ENCODE measurements at places on chromosomes 3 and 15.

DNA sequence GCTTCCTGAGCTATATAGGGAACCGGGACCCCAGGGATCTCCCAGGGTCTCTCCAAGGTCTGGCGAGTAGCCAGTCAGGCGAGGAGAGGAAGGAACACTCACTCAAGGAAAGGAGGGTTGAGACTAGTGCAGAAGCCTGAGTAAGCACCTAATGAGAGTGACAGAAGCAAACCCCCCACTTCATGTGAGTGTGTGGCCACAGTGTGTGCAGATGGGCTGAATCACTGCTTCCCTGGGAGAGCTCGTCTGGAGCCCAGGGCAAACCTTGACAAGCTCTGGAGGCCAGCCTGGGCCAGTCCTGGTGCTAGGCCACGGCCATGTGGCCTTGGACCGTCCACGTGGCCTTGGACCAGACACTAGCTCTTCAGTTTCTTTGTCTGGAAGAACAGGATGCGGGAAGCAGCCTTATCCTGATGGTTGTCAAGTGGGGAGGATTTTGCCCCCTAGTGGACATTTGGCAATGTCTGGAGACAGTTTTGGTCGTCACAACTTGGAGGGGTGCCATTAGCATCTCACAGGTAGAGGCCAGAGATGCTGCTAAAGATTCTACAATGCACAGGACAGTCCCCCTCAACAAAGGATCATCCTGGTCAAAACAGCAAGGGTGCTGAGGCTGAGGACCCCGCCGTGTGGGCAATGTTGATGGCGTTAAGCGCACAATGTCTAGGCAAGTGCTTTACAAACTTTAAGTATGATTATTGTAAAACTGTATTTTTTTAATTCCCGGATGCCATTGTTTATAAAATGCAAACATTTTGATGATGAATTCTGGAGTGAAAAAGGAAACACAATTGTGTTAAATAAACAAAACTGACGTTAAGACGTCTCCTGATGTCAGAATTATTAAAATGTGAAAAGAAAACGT is 34.8 kb upstream of the CTSH start:
- DNase-seq: peak; percentile 88

- DNase-seq: peak; percentile 71
Observed at GRCh38 chr3:50572158-50572557, 2.8 kb downstream of the HEMK1 start.

DNA sequence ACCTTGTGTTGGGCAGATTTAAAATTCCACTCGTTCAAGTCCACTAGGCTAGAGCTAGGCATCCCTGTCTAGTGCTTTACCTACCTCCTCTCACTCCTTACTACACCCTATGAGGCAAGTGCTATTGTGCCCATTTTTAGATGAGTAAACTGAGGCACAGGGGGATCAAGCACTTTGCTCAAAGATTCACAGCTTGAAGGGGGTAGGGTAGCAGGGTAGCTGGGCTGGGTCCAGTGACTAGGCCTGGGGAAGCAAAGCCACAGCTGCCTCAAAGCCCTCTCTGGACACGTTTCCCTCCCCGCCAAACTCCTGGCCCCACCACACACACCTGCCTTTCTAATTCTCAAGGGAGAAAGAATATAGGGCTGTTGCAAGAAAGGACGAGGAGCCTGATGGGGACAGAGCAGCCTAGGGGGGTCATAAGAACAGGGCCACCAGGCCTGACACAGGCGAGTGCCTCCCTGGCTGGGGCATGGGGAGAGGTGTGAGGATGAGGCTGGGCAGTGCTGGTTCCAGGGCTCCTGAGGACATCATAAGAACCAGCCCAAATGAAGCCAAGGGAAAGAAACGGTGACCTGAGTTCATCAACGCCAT is 34.8 kb upstream of the SFMBT1 start:
- DNase-seq: no peak

GRCh38 chr3:122714273-122714672 is 33.6 kb downstream of the PARP14 start:
- DNase-seq: no peak

GRCh38 chr3:154668187-154668586 is 238.2 kb upstream of the GPR149 start:
- DNase-seq: no peak

GRCh38 chr15:77738441-77739302 is 106.0 kb upstream of the LINGO1 start:
- DNase-seq: no peak

DNA sequence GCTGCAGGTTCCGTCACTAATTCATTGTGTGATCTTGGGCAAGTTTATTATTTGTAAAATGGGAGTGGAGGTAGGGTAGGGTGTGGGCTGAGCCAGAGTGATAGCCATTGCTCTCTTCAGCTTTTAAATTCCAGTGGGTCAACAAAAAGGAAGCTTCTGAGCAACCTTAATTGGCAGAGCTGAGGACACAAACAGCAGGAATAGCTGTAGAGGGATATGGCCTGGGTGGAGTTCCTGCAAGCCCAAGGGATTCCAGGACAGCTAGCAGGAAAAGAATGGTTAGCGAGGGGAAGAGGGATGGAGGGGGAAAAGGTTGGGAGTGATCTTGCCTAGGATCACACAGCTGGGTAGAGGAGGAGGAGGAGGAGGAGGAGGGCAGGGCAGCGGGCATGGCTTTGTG is 11.4 kb downstream of the CCK start:
- no peak for DNase-seq

DNA sequence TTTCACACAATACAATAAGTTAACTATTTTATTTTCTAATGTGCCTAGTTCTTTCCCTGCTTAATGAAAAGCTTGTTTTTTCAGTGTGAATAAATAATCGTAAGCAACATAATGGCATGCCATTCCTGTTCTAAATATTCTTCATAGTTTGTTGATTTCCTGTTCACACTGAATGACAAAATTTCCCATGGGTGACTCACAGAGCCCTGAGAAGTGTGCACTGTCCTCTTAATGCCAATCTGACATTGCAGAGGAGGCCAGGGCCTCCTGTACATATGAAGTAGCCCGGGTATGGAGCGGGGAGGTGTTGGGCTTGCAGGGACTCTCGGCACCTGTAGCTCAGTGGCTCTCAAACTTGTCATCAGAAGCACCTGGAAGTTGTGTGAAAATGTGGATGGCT is 24.3 kb downstream of the CCR3 start:
- no peak for DNase-seq

DNA sequence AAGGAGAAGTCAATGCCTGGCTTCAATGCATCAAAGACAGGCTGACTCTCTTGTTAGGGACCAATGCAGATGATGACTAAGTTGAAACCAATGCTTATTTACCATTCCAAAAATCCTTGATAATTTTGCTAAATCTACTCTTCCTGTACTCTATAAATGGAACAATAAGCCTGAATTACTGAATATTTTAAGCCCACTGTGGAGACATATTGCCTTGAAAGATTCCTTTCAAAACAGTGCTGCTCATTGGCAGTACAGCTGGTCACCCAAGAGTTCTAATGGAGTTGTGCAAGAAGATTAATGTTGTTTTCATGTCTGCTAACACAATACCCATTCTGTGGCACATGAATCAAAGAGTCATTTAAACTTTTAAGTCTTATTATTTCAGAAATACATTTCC is 181.0 kb upstream of the CBLB start:
- no peak for DNase-seq

DNA sequence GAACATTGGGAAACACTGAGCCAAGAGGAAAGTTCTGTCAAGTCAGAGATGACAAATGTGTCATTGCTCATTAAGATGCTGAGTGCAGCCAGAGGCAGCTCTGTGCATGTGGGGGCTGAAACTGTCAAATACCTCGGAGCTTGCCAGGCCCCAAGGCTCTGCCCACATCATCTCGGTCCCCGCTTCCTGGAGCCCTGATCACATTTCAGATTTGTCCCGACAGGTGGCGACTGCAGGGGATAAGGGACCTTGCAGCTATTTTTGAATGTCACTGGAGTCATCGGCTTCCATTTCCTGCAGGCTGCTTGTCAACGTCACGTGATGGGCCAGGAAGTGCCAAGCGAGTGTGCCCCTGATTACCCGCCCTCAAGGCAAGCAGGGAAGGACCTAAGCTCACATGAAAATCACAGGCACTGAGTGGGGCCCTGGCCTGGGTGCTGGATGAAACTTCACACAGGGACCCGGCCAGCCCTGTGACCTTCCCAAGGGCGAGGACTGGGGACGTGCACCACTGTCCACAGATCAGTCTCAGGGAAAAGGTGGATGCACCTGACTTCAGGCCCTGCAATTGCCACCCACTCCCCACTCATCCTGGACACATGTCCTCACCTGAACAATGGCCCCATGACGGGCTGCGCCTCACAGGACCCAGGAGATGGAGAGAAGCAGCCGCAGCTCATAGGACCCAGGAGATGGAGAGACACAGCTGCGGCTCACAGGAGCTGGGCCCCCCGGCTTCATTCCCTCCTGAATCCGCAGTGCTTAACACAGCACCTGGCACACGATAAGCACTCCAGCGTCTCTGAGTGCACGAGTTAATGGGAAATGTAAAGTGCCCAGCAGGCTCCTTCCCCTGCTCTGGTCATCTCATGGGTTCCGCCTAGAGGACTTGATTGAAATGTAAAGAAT is 73.4 kb downstream of the NUP210 start:
- peak; percentile 13 for DNase-seq

GRCh38 chr3:69294014-69294766 is 91.7 kb downstream of the FRMD4B start:
- DNase-seq: no peak

DNA sequence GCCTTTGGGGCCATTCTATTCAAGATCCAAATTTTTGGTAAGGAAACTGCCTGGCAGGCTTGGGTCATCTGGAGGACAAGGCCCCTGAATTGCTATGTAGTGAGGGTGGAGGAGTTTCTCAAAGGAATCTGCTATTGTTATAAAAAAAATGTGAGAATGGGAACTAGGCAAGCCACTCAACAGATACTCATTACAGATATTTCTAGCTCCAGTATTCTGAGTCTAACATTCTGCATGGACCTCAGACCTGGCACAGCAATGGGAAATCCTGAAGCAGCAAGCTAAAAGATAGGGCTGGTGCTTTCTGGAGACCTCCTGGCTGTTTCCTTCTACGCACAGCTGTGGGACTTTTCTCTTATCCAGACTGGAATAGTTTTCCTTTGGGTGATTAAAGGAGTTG is 430.7 kb upstream of the RBMS3 start:
- no peak for DNase-seq

GRCh38 chr15:95503107-95503506 is 827.4 kb upstream of the NR2F2 start:
- DNase-seq: no peak

- no peak for DNase-seq
Observed at GRCh38 chr3:194109192-194109863, 26.6 kb upstream of the HES1 start.

GRCh38 chr15:75151214-75152128 is 50.2 kb upstream of the C15orf39 start:
- DNase-seq: peak; percentile 77

DNA sequence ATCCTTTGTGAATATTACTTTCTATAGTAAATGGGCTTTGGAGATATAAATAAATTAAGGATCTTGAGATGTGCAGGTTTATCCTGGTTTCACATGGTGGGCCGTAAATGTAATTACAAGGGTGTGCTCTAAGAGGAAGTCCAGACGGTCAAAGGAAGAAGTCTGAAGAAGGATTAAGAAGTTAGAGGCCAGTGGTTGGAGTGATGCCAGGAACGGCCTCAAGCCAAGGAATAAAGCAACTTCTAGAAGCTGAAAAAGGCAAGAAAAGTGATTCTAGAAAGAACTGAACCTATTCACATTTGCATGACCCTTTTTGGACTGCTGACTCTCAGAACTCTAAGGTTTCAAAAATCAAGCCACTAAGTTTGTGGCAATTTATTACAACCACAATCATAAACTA is 981.3 kb upstream of the ALCAM start:
- no peak for DNase-seq

- no peak for DNase-seq
Observed at GRCh38 chr3:35592589-35593295, 46.6 kb upstream of the ARPP21 start.

GRCh38 chr3:169390271-169390670 is 273.2 kb downstream of the MECOM start:
- DNase-seq: peak; percentile 6

DNA sequence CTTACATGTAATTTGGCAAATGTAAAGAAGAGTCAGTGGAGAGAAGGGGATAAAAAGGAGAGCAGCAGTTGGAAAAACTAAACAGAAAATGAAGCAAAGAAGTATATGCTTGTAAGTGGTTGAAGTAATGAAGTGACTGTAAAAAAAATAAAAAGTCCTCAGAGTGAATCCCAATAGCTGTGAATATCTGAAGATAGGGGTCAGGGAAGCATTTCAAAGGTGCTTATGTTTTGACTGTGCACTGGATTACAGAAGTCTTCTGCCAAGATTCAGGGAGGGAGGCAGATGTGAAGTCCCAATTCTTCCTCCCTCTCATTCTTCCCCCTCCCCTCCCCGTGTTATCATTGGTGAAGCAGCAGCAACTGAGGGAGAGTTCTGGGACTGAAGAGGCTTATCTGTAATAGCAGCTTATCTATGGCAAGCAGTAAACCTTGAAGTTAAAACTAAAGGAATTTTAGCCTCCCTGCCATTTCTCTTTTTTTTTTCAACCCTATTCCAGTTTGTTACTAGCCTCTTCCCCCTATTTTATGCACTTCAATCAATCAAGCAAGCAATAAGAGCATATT is 597.9 kb downstream of the IGSF11 start:
- DNase-seq: no peak

GRCh38 chr15:58684751-58685150 is 64.8 kb downstream of the ADAM10 start:
- no peak for DNase-seq

GRCh38 chr3:161268601-161269000 is 47.5 kb downstream of the NMD3 start:
- DNase-seq: no peak

DNA sequence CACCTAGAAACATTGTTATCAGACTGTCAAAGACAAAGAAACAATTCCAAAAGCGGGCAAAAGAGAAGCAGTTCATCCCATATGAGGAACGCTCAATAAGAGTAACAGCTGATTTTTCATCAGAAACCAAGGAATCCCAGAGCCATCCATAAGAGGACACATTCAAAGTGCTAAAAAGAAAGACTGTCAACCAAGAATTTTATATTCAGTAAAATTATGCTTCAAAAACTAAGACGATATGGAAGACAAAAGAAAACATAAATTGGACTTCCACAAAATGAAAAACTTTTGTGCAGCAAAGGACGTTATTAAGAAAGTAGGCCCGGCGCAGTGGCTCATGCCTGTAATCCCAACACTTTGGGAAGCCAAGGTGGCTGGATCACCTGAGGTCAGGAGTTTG is 4.0 kb downstream of the LEO1 start:
- DNase-seq: no peak

DNA sequence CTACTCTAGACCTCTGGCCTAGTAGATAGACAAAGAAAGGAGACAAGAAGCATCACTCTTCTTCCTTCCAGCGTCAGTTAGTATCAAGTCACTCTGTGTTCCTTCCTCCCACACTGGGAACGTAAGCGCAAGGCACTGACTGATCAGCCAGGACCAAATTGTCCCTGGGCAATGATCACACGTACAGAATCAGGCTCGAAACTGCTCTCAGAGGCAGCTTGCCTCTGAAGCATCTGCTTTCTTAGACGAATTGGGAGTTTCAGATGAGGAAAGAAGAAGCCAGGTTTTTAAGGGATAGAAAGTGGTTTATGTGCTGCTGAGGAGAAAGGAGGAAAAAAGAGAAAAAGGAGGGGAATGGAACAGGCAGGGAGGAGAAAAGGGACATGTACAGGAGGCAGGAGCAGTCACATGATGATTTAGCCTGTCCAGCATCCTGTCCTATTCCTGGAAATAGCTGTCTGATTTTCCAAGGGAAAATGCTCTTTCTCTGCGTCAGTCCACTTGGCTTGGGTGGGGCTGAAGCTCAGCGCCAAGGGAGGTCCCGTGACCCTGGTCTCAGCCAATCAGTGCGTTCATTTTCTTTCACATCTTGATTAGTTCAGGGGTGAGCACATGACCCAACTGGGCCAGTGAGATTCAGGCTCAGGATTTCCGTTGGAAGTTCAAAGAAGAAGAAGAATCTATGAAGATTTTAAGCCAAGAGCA is 102.0 kb upstream of the PRICKLE2 start:
- DNase-seq: peak; percentile 64

Data from WERI-Rb-1 (cell line).